ENCODE measurements at places on chromosomes 5 and 9.

- DNase-seq: no peak
These were observed 77.1 kb upstream of the SUSD1 start for GRCh38 chr9:112252194-112252593.

- DNase-seq: no peak
These were observed 4.6 kb upstream of the CTNNA1 start for GRCh38 chr5:138748630-138749081.

DNA sequence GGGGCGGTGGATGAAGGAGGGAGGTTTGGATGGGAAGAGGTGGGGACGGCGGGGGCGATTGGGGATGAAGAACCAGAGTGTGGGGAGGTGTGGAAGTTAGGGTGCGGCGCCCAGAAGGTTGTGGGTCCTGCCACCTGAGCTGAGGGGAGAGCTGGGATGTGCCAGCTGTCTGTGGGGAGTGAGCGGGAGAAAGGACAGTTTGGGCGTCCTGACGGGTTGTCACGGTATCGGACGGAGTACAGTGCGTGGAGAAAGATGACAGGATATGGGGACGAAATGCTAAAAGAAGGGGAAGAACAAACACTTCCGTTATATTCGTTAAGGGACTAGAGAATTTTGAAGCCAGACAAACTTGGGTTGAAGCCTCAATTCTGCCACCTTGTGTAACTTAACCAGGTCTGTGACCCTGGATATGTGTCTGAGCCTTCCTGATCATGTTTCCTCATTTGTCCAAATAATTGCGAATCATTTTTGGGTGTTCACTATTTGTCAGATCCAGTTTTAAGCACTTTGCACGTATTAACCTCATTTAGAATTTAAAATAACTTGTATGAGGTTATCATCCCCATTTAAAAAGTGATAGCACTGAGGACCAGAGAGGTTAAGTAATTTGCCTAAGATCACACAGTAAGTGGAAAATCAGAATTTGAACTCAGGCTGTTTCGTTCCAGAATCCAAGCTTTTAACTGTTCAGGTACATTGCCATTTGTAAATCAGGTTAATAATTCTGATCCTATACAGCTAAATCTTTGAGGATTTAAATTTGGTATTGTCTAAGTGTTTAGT, 689 bp downstream of the CNTRL start:
- no peak for DNase-seq

DNA sequence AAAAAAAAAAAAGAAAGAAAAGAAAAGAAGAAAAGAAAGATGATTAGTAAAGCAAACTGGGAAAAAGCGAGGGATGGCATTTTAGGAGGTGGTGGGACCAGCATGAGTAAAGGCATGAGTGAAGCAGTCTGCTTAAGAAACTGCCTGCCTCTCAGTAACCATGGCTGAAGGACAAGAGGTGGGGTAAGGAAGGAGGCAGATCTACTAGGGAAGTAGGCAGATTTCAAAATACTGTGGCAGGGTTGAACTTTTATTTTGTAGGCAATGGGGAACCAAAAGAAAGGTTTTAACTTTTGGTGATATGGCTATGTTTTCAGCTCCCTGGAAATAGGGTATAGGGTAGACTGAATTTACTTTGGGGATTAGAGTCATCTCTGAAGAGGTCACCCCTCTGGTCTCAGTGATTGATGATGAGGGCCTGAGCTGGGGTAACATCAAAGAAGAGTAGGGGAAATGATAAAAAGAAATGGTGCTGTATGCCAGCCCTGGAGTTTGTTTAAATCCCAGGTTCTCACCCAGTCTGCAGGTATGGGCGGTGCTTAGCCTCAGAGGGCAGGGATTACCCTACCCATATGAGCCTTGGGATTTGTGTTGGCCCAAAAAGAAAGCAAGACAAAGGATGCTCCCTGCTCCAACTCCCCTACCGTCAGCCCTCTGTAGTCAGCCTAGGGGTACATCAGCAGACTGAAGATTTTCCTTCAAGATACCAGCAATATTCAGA, 316.2 kb downstream of the CWC27 start:
- no peak for DNase-seq

- no peak for DNase-seq
These were observed 330.1 kb downstream of the GLIS3 start for GRCh38 chr9:3969590-3970260.

DNA sequence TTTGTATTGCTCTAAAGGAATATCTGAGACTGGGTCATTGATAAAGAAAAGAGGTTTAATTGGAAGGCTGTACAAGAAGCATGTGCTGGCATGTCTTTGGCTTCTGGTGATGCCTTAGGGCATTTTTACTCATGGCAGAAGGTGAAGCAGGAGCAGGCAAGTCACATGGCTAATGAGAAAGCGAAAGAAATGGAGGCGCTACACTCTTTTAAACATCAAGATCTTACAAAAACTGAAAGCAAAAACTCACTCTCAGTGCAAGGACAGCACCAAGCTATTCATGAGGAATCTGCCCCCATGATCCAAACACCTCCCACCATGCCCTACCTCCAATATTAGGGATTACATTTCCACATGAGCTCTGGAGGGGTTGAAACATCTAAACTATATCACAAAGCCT, 1458.8 kb upstream of the ACO1 start:
- DNase-seq: no peak

DNA sequence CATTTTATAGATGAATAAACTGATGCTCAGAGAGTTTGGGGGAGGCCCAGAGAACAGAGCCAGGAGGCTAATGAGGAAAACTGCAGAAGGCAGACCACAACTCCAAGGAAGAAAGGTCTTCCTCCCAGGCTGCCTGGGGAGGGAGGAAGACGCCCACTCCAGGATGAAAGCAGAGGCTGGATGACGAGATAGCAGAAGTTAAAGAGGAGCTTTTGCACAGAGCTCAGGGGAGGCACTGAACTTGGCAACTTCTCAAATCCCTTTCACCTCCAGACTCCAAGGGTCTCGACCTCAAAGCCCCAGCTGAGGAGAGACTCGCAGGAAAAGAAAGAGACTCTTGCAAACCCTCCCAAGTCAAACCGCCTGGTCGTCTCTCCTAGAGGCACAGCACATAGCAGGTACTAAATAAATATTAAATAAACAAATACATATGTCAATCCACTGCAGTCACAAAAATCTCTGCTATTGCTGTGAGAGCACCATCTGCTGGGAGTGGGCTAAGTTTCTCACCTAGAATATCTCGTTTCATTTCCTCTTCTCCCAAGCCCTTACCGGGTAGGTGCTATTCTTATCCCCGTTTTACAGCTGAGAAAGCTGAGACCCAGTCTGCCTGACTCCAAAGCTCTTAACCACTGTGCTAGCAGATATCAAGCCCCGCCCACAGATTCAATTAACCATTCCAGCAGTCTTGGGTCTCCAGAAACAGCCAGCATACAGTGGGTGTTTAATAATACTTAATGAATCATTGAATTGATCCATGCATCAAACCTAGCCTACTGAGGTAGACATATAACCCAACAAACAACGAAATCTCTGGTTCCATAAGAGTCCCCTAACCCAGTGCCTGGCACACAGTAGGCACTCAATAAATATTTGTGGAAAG, 97.8 kb upstream of the HAND1 start:
- DNase-seq: no peak

GRCh38 chr5:63323926-63324325, 638.3 kb downstream of the HTR1A start:
- no peak for DNase-seq

GRCh38 chr9:135036861-135037465, 50.5 kb upstream of the OLFM1 start:
- no peak for DNase-seq

DNA sequence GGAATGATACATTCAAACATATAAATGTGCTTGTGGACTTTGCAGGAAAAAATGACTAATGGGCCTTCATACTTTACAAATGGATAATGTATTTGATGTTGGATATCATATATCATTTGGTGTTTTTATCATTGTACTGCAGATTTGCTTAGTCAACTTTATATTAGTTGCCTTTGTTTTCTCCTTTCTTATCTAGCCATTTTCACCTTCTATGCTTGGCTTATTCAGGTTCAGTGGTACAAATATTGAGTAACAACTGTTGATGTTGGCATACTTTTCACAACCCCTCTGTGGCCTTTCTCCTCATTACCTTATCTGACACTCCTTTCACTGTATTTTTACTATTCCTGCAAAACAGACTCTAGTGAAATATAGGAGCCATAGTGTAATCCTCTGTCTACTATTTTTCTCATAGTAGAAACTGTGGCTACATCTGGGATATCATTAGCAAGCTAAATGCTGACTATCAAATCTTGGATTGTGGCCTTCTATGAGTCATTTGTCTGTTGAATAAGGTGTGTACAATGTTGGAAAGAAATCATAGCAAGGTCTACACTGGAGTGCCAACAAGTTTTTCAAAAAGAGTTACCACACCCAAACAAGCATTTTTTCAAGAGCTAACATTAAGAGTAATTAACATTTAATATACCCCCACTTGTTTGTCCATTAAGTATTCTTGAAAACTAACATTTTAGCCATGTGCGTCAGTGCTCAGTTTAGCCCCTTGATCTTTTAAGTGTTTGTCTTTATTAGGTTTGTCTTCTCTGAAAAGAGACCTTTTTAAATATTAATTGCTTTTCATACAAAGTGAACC, 330.1 kb downstream of the ADGRV1 start:
- no peak for DNase-seq

GRCh38 chr5:160376416-160376815, 6.0 kb upstream of the C1QTNF2 start:
- no peak for DNase-seq

DNA sequence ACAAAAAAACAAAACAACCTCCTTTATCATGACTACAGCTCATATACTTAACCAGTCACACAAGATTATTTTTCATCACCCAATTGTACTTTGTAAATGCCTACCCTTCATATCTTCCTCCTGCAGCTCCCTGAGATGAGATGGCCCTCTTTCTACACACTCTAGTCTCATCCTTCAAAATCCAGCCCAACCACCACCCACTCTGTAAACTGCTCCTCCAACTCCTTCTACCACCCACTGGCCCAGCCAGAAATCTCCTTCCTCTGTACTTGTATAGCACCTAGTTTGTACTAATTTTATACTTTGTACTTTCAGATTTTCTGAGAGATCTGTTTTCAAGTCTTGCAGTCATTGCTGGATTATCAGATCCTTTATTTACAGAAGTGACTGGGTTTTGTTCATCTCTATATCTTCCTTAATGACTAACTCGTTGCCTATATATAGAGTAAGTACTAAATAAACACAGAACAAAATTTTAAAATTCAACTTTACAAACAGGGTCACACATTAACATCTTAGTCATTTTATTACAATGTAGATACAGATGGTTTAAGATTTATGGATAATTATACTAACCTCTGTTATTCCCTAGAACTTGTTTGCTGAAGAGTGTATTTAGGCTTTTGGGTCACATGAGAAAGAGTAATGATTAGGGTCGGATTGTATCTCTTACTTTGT, 155.7 kb downstream of the NFIB start:
- DNase-seq: no peak

DNA sequence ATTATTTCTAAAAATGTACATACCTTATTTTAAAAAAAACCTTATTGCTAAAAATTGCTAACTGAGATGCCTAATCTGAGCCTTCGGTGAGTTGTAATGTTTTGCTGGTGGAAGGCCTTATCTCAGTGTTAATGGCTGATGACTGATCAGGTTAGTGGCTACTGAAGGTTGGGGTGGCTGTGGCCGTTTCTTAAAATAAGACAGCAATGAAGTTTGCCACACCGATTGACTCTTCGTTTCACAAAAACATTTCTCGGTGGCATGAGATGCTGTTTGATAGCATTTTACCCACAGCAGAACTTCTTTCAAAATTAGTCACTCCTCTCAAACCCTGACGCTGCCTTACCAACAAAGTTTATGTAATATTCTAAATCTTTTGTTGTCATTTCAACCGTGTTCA, 14.7 kb downstream of the CENPK start:
- no peak for DNase-seq

DNA sequence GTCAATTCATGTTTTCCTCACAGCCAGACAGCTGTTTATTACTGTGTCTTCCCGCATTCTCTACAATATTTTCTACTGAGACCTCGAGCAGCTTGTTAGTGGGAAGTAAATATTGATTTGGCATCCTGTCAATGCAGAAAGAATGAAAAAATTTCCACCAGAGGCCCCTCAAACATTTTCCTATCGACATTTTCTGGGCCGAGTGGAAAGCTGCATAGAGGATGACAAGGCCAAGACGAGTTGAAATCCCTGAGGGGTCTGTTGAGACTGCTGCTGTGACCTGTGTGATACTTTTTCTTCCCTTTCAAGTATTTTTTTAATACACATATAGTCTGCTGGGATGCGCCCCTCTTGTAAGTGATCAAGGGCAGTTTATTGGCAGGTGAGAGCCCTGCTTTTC, 91.4 kb upstream of the SH3GL2 start:
- DNase-seq: no peak
